GM23248 (cell line): ENCODE measurements at places on chromosomes 1 and 21. TPM values are rescaled to one million over a fixed set of nuclear protein-coding genes. Genes with fewer than 3 reads are reported as not detected.

The BGLAP gene
- 0.25 and 0.54 TPM in 2 replicates for polyA plus RNA-seq

The RAB29 gene
- 18.0 and 18.1 TPM in 2 replicates for polyA plus RNA-seq

The TNN gene
- not detected in 2 replicates for polyA plus RNA-seq

The UBXN10 gene
- polyA plus RNA-seq: not detected in 2 replicates

The AMIGO1 gene
- 1.3 and 1.7 TPM in 2 replicates for polyA plus RNA-seq

The GSTM2 gene
- polyA plus RNA-seq: 40.1 and 41.2 TPM in 2 replicates

The AMPD1 gene
- not detected in 2 replicates for polyA plus RNA-seq

The ZNF648 gene
- polyA plus RNA-seq: not detected in 2 replicates

DNA sequence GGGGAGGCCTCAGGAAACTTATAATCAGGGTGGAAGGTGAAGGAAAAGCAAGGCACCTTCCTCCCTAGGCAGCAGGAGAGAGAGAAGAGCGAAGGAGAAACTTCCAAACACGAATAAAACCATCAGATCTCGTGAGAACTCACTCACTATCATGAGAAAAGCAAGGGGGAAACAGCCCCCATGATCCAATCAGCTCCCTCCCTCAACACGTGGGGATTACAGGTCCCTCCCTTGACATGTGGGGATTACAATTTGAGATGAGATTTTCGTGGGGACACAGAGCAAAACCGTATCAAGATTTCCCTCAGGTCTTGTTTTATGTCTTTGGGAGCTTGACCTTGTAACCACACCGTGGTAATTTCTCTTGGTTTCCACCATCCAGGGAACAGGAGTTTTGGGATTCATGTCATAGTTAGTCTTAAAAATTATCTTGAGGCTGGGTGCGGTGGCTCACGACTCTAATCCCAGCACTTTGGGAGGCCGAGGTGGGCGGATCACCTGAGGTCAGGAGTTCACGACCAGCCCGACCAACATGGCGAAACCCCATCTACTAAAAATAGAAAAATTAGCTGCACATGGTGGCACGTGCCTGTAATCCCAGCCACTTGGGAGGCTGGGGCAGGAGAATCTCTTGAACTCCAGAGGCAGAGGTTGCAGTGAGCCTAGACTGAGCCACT is 47.2 kb upstream of the NBPF3 start:
- no peak for DNase-seq

DNA sequence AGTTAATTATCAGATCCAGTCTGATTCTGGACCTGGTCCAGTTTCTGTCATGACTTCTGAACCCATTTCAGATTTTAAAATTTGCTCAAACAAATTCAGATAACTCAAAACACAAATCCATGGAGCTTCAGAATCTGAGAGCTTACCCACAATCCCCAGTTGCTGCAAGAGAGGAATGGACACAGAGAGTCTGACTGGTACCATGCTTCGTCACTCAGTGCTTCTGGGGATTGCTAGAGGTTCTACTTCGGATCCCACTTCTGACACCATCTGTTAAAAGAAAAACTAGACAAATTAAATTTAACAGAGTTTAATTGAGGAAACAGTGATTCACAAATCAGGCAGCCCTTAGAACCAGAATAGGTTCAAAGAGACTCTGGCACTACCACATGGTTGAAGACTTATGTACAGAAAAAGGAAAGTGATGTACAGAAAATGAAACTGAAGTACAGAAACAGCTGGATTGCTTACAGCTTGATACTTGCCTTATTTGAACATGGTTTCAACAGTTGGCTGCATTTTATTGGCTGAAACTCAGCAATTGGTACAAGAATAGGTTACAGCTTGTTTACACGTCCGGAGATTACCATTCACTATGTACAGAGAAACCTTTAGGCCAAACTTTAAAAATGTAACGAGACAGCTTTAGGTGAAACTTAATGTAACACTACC is 60.7 kb upstream of the TEKT2 start:
- no peak for DNase-seq

GRCh38 chr1:29505532-29506220 is 269.4 kb downstream of the PTPRU start:
- no peak for DNase-seq

DNA sequence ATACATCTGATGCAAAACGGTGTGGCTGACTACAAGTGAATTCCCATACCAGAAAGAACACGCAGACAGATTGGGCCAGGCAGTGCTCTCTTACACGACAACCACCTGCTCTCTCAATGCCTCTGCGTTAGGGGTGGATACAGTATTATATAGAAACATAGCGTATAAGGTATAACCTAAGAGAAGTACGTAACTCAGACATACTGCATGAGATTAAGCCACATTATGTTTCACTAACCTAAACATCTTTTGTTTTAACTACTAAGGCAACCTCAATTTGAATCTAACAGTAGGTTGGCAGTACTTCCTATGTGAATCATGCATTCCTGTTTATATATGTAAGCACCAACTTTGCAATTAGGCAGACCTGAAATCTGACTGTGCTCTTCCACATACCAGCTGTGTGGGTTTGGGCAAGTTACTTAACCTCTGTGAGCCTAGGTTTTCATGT is 58.1 kb upstream of the COA6 start:
- peak; percentile 79 for DNase-seq

DNA sequence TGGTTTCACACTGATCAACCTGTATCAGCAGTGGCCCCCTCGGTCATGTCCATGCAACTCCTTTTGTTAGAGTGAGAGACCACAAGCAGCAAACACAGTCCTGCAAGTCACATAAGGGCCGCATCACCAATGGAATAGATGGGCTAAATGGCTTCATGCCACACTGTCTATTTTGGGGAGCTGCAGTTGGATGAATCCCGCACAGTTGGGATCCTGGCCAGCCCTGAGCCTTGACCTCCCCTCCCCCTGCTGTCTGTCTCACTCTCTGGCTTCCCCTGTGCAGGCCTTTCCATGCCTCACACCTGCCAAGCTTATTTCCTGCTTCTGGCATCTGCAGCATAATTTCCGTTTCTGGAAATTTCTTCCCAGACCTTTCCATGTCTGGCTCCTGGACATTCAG is 57.0 kb downstream of the CNIH3 start:
- no peak for DNase-seq

GRCh38 chr1:2831596-2832212 is 30.2 kb upstream of the TTC34 start:
- DNase-seq: no peak

DNA sequence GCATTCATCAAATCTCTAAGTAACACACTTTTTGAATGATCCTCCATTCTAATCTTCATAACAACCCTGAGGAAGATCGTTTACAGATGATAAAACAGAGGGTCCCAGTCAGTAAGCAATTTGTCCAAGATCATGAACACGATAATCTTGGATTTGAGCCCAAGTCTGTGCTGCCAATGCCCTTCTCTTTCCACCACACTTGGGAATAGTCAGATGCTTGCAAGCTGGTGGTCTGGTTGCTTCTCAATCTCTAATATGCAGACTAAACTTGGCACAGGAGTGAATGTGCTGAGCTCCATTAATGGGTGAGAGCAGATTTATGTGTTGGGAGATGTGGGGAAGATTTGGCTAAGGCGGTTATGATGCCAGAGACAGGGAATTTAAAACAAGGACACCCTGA is 430.6 kb upstream of the DAB1 start:
- DNase-seq: no peak
